ENCODE measurements at places on chromosomes 7 and 10.

- DNase-seq = no peak
Measured at GRCh38 chr10:71045204-71045809, 156.9 kb upstream of the PCBD1 start.

DNA sequence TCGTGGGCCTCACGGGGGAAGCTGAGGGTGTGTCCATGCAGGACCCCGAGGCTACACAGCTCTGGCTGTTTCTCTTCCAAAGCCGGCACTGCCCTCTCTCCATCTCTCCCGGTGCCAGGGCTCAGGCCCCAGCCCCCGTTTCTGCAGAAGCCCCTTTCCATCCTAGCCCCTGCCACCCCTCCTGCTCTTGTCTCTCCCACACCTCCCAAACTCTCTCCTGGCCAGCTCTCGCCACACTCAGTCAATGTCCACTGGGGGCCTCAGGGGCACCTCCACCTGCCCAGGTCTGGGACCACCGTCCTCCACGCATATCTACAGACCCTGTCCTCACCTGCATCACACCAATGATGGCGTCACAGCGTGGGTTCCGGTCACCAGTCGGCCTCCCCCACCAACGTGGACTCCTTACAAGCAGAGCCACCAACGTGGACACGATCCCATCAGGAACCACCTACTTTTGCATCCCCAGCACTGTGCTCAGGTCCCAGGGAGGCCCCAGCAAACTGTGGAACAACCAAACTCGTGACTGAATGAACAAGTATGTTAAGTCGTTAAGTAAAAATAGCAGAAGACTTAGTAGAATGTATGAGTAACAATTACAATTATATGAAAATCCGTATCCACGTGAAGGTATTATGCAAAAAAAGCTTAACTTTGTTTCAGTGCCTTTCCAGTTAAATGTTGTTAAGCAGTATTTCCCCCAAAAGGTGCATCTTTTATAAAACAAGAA lies 38.4 kb downstream of the DIP2C start:
- DNase-seq = no peak

- no peak for DNase-seq
Measured at GRCh38 chr7:143405173-143406001, 3.3 kb downstream of the EPHA1 start.

DNA sequence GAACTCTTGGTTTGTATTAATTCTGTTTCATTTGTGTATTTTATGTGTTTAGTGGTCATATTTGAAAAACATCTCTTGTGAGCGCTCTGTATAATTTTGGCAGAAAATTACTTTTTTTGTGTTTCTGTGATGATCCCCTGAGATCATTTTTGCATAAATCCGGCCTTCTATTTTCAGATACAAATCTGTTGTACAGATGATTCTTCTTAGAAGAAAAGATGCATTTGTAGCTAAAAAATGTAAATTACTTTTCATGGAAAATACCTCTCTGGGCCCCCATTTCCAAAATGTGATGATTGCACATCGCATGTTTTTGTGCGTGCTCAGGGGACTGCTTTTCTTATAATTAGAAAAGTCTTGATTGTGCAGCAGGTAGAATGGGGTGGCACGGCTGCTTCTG lies 395.4 kb downstream of the LRMDA start:
- DNase-seq = no peak

- DNase-seq = no peak
Measured at GRCh38 chr10:44419790-44420549, 35.1 kb upstream of the CXCL12 start.

DNA sequence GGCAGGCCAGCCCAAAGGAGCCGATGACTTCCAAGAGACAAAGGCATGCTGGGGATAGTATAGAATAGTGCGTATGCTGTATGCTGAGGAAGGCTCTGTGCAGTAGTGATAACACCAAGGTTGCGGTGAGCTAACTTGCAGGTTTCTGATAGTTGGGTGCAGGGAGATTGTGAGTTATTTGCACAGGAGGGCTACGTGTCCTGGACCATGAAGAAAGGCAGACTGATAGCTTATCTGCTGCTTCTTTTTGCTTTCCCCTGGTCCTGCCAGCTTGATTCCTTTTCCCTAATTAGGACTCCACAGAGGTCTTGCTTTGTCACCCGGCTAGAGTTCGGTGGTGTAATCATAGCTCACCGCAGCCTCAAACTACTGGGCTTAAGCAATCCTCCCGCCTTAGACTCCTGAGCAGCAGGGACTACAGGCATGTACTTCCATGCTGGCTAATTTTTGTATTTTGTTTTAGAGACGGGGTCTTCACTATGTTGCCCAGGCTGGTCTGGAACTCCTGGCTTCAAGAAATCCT lies 43.9 kb upstream of the ARHGAP12 start:
- DNase-seq = no peak

DNA sequence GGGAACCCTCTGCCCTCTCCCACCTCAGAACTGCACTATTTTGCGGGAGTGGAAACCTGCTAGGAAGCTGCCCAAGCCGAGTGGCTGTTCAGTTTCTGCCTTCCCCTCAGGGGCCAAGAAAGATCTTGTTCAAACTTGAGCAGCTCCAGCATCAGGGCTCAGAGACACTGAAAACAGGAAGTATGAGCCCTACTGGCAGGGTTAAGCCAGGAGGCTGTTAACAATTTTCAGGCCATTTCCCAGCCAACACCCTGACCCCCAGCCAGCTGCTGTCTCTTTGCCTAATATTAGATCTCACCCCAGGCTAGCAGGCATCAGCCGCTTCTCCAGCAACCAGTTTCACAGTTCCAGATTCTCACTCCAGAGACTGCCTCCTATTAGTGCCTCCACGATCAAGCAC lies 9.2 kb downstream of the PLAU start:
- no peak for DNase-seq

- DNase-seq = no peak
Measured at GRCh38 chr10:78134773-78135306, 101.2 kb downstream of the RPS24 start.

GRCh38 chr7:12543586-12543985 lies 26.9 kb upstream of the SCIN start:
- DNase-seq = no peak

DNA sequence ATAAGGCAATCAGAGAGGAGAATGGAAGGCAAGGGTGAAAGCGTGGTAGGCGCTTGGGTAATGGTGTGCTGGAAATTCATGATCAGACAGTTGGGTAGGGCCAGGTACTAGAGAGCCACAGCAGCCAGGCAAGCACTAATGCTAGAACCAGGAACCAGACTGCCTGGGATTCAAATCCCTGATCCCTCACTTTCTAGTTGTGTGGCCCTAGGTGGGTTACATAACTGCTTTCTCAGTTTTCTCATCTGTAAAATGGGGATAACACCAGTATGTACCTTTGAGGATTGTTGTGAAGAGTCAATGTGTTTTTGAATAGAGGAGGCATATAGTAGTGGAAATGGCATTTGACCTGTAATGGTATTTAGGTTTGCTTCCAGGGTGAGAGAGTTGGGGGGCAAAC lies 225.9 kb downstream of the LRMDA start:
- no peak for DNase-seq

GRCh38 chr10:132698211-132698751 lies 87.7 kb downstream of the NKX6-2 start:
- DNase-seq = no peak

GRCh38 chr7:31529103-31529502 lies 15.2 kb downstream of the ITPRID1 start:
- no peak for DNase-seq

DNA sequence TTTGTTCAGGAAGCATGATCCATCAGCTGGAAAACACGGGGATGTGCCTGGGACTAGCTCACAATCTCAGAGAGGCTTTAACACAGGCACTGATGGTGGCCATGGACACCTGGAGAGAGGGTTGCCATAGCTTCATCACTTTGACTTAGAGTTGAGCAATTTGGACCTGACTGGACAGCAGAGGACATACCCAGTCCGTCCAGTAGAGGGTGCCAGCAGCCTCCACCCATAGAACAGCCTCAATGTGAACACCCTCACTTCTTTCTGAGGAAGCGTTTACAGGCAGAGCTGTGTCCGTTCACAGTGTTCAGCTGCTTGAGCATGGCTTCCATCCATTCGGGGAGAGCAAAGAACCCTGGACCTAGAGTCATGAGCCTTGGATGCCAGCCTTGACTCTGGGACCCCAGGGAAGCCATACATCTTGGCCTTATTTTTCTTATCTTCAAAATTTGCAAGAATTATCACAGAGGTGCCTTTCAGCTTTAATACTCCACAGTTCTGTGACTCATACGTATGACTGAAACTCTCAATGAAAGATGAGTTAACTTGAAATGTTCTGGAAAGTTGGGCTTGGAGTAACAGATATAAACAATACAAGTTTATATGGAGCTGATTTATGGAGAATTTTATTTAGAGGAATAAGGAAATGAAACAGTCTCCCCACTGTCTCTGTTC lies 302.9 kb upstream of the PODXL start:
- DNase-seq = peak; percentile 2

- no peak for DNase-seq
Measured at GRCh38 chr7:74288034-74288881, 949 bp upstream of the CLIP2 start.

DNA sequence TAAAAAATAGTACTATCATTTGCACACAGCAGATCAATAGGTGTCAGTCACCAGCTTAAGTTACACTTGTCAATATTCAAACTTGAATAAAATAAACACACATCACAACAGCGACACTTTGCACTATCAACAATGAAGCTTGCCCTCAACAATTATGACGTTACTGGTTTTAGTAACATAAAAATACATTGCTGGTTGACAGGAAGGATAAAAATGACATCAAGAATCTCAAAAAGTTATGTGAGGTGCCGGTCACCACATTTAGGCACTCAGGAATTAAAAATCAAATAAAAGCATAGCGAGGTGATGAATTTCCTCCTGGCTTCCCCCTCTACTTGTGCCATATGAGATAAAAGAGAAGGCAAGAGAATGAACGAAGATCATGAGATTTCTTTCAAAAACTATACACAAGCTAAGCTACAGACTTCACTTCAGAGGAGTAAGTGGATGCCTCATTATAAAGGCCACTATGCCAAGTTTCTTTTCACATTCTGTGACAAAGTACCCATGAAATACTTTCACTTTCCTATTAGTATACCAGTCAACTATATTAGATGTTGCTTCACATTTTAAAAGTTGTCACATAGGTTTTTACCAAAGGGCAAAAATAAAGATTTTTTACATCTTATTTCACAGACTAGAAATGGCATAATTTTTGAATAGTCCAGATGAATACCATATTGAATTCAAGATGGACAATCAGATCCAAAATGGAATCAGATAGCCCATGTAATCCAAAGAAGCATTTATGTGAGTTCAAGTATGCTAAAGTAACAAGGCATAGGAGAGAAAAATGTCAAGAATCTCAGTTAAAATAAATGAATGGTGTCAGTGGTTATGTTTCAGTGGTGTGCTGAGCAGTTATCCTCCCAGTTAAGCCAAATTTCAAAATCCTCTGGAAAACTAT lies 3.6 kb downstream of the CCDC71L start:
- no peak for DNase-seq

- DNase-seq = no peak
Measured at GRCh38 chr7:1662767-1663166, 7.3 kb upstream of the ELFN1 start.

- no peak for DNase-seq
Measured at GRCh38 chr10:3192856-3193635, 20.5 kb upstream of the PITRM1 start.

GRCh38 chr7:65239707-65240352 lies 133.8 kb upstream of the ZNF92 start:
- DNase-seq = no peak

GRCh38 chr7:2886391-2886790 lies 42.3 kb upstream of the GNA12 start:
- DNase-seq = no peak

DNA sequence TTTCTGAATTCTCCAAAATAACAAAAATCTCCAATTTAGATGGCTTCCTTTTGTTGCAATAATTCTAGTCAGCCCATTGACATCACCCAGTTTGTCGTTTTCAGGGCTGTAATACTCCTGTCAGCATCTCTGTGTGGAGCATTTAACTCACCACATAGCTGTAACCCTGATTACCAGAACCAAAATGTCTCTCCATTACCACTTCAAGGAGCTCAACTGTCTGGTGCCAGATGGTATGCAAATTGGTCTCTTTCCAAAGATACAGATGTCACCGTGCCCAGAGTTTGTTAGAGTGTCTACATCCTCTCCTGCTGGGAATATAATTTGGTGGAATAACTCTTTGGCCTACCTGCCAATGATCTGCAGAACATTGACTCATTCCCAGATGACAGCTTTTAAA lies 350.3 kb upstream of the POT1 start:
- DNase-seq = no peak

DNA sequence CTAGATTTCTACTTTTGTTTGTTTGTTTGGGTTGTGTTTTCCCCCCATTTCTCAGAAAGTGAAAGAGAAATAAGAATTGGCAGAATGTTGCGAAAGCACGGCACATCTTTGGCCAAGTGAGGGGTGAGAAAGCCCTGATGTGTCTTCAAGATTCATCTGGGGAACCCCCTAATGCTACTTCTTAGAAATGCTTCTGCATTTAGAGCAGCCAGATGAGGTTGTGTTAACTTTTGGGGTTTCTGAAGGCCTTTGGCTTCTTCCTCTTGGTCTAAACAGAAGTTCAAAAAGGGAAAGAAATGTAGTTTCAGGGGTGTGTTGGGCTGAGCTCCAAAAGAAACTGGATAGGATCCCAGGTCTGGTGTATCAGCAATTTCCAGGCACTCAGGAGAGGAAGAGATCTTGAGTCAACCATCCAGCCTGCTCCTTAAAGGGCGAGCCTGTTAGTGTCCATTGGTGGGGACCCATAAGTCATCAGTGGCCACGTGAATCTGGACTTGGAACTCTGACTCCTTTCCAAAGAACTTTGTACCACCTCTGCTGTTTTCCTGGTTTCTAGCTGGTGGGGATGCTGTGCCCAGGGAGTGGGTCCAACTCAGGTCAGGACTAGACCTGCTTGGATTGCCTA lies 6.5 kb downstream of the DUSP5 start:
- no peak for DNase-seq
